ENCODE measurements at places on chromosomes 7 and 10. TPM values are rescaled to one million over a fixed set of nuclear protein-coding genes. Genes with fewer than 3 reads are reported as not detected.

The USP6NL gene
- 20.5 TPM for total RNA-seq

The GRID2IP gene
- not detected for total RNA-seq

The LRIT1 gene
- total RNA-seq: not detected

The IRF5 gene
- total RNA-seq: 0.19 TPM

The SPDYE8 gene
- total RNA-seq: not detected

The GARIN1A gene
- 0.16 TPM for total RNA-seq

The GATA3 gene
- 0.16 TPM for total RNA-seq

The FAM25C gene
- total RNA-seq: not detected

The SMKR1 gene
- 0.38 TPM for total RNA-seq

The AKR1C1 gene
- total RNA-seq: 0.65 TPM

The EPO gene
- not detected for total RNA-seq

Measured in bladder microvascular endothelial cell (primary cell).